ENCODE measurements at places on chromosomes 6 and 20.

DNA sequence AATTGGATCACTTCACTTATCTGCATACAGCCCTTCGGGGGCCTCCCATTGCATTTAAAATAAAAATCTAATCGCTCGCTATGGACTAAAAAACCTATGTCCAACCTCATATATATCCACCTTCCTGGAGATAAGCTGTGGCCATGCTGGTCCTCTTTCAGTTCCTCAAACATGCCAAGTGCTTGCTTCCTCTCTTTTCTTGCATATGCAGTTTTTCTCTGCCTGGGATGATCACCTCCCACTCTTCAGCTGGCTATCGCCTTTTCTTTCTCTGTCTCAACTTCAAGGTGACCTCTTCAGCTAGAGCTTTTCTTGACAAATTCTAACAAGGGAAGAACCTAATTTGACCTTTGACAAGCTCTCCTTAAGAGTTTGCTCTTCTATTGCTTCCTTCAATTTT lies 5.6 kb upstream of the TFB1M start:
- no peak for DNase-seq

GRCh38 chr20:51860111-51860882 lies 58.0 kb upstream of the SALL4 start:
- DNase-seq, result no peak

GRCh38 chr6:3285732-3286131 lies 27.0 kb downstream of the PSMG4 start:
- DNase-seq, result no peak

DNA sequence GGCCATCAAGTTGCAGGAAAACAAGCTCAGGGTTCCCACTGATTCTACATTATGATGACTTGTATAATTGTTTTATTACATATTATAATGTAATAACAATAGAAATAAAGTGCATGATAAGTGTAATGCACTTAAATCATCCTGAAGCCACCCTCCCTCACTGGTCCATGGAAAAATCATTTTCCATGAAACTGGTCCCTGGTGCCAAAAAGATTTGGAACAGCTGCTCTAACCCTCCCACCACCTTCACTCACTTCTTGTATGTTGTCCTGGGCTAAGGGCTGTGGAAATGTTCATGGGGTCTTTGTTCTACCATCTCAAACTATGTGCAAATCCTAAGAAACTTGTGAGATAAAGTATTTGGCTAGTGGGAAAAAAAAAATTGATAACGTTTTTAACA lies 133.8 kb downstream of the LRRC1 start:
- no peak for DNase-seq

DNA sequence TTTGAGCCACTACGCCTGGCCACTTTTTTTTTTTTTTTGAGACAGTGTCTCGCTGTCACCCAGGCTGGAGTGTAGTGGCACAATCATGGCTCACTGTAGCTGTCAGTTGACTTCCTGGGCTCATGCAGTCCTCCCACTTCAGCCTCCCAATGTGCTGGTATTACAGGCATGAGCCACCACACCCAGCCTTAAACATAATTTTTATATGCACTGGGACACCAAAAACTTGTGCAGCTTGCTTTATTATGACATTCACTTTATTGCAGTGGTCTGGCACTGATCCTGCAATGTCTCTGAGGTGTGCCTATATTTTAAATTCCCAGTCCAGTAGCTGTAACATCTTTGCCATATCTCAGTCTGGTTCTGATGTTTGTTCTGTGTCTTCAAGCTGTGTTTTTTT lies 34.7 kb downstream of the KAT14 start:
- no peak for DNase-seq

GRCh38 chr6:4848382-4849068 lies 72.3 kb downstream of the CDYL start:
- no peak for DNase-seq

- peak; percentile 18 for DNase-seq
These were observed 365.8 kb upstream of the HSF2 start for GRCh38 chr6:122033564-122034181.

DNA sequence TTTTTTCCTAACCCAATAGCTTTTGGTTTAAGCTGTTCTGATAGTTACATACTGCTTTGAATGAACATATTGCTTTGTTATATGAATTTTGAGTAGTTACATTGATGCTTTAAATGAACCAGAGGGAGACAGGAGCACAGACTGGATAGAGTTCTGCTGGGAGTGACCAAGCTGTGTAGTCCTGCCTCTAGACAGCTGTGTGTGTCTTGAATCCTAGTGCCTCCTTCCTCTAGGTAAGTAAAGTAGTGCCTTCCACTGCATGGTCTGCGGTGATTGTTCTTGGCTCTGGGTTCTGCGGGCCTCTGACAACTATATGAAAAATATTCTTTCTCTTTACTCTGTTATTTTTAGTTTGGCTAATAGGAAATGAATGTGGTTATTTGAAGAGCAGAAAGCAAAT lies 46.0 kb upstream of the ADGRG6 start:
- DNase-seq, result no peak

- DNase-seq, result no peak
These were observed 129.2 kb downstream of the PDSS2 start for GRCh38 chr6:107330168-107330567.

- no peak for DNase-seq
These were observed 198.7 kb downstream of the GMPR start for GRCh38 chr6:16437095-16437494.

- DNase-seq, result no peak
These were observed 20.1 kb downstream of the KCNK17 start for GRCh38 chr6:39294133-39294532.

- DNase-seq, result no peak
These were observed 27.3 kb downstream of the PAQR8 start for GRCh38 chr6:52389264-52389625.

DNA sequence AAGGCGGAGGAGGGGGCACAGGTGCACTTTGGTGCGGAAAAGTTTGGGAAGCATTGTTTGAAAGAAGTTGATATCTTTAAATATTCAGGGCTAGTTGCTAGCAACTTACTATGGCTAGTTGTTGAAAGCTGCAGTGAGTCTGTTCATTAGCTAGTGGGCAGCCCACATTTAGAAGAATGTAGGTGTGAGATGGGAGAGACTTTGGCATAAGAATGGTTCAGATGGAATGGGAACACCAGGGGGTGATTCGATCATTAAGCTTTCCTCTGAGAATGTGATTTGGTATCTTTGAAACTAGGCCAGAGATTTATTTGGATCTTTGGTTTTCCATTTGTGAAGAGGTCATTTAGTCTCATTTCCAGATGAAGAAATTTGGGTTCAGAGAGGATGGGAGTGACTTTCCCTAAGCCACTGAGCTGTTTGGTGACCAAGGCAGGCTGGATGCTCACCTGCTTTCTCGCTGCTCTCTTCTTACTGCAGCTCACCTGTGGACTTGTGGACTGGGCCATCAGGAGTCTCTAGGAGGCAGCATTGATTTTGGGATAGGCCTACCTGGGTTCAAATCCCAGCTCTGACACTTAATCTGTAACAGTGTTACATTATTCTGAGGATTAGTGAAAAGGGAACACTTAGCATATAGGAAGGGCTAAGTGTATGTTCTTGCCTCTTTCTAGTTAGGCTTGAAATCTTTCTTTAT lies 62.9 kb downstream of the CARMIL1 start:
- DNase-seq, result no peak

GRCh38 chr20:47019121-47019824 lies 124.6 kb downstream of the EYA2 start:
- DNase-seq, result no peak

DNA sequence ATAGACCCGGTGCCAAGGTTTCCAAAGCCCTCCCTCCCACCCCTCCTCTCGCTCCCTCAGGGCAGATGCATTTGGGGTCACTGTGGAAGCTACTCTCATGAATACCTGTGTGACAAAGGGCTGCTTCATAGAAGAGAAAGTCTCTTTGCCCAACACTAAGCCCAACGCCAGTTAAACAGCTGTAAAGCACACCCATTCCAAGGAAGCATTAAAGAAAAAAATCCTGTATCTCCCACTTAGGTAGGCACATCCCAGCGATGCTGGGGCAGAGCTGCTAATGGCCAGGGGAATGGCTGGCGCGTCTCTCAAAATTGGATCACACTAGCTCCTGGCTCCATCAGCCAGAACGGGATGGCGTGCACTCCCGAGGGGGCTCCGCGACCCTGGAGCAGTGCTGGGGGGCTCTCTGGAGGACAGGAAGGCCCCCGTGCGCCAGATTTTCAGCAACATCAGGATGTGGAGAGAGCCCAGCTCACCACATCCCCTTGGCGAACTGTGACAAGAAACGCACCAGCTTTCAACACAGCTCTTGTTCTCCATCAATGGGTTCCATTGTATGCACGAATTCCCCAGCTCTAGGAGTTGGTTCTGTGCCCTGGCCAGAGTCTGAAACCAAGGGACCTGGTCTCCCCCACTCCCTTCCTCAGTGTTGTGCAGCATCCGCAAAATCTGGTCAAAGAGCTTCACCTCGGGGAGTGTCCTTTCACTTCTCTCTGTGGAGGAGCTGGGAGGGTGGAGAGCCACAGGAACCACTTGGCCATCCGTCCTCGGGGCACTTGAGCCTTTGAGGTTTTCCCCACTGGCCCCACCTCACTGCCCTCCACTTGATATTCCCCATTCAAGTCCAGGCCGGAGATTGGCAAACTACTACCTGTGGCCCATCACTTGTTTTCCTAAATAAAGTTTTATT lies 74.1 kb downstream of the TFAP2C start:
- no peak for DNase-seq

DNA sequence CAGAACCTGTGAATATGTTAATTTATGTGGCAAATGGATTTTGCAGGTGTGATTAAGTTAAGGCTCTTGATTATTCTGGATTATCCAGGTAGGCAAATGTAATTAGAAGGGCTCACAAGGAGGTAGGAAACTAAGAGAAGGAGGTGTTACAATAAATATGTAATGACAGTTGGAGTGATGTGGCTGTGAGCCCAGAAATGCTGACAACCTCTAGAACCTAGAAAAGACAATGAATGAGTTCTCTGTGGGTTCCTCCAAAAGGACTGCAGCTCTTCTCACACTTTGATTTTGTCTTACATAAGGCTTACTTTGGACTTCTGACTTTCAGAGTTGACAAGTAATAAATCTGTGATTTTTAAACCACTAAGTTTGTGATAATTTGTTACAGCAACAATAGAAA lies 406.6 kb upstream of the EPHA7 start:
- no peak for DNase-seq

GRCh38 chr6:76631622-76632021 lies 559.2 kb upstream of the IMPG1 start:
- no peak for DNase-seq

GRCh38 chr6:155974811-155975323 lies 519.2 kb upstream of the NOX3 start:
- DNase-seq, result no peak

- no peak for DNase-seq
These were observed 35.3 kb downstream of the GRM4 start for GRCh38 chr6:34110610-34111009.
